ENCODE measurements at places on chromosomes 4 and X.

DNA sequence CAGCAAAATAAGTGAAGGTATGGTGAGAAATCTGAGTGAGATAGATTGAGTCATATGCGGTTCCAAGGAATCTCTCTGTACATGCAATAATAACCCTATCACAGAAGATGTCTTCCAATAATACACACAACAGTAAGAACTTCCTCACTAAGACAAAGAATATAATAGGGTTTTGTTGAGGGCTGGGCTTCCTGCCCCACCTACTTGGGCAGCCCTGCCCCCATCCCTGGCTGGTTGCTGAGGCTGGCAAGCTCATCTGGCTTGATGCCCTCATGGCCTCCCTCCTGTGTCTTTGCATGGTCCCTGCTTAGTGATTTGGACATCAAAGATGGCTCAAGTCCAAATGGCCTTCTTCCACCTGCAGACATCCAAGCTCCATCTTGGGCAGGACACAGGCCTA, 2.7 kb downstream of the GEMIN8 start:
- DNase-seq, result no peak

GRCh38 chr4:185754961-185755360, 57.0 kb downstream of the SORBS2 start:
- no peak for DNase-seq

DNA sequence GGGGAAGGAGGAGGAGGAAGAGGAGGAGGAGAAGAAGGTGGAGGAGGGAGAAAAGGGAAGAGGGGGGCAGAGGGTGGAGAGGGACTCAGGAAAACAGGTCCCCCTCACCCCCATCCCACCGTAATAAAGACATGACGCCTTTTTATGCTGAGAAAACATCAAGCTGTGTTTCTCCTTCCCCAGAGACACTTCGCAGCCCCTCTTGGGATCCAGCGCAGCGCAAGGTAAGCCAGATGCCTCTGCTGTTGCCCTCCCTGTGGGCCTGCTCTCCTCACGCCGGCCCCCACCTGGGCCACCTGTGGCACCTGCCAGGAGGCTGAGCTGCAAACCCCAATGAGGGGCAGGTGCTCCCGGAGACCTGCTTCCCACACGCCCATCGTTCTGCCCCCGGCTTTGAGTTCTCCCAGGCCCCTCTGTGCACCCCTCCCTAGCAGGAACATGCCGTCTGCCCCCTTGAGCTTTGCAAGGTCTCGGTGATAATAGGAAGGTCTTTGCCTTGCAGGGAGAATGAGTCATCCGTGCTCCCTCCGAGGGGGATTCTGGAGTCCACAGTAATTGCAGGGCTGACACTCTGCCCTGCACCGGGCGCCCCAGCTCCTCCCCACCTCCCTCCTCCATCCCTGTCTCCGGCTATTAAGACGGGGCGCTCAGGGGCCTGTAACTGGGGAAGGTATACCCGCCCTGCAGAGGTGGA, 45.3 kb upstream of the SHOX start:
- DNase-seq, result no peak

- no peak for DNase-seq
Measured at GRCh38 chrX:13419276-13419675, 99.4 kb upstream of the ATXN3L start.

DNA sequence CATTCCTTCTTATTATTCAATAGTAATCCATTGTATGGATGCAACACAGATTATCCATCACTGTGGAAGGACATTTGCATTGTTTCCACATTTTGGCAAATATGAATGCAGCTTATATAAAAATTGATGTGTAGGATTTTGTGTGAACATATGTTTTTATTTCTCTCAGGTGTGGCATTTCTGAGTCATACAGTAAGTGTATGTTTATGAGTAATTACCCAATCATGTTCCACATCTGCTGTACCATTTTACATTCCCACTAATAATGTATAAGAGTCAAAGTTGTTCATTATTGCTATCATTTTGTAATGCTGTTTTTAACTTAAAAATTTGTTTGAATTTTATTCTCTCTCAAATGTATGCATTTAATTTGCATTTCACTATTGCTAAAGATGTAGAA, 25.5 kb downstream of the MAGEA4 start:
- no peak for DNase-seq

DNA sequence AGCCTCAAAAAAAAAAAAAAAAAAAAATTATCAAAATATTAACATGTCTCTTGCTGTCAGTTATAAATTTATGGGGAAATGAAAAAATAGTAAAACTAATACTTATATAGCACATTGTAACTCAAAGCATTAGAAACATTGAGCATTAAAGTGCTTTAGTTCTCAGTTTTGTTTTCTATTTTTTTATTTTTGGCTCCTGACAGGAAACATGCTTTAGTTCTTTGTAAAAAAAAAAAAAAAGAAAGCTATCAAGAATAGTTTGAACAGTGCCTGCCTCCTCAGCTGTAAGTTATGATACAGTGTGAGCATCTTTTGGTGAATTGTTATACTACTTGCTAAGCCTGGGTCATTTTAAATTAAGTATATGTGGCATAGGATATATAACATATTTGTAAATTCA, 5.1 kb upstream of the CENPC start:
- no peak for DNase-seq

DNA sequence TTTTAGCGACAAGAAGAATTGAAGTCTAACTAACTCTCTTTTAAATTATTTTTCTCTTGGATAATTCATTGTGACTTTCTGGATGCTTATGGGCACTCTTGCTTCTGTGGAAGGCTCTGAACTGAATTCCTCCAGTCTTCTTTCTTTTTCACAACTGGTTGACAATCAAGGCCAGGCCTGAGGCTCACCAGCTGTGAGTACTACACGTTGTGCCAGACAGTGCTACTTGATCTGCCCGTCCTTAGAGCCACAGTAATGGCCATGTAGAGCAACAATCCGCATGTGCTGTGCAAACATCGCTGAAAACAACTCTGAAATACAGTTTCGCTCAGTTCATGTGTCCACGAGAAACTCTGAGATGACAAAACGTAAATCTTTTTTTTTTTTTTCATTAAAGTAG, 1336.3 kb upstream of the AGA start:
- DNase-seq, result no peak

- no peak for DNase-seq
Measured at GRCh38 chrX:20517565-20517964, 250.9 kb upstream of the RPS6KA3 start.

DNA sequence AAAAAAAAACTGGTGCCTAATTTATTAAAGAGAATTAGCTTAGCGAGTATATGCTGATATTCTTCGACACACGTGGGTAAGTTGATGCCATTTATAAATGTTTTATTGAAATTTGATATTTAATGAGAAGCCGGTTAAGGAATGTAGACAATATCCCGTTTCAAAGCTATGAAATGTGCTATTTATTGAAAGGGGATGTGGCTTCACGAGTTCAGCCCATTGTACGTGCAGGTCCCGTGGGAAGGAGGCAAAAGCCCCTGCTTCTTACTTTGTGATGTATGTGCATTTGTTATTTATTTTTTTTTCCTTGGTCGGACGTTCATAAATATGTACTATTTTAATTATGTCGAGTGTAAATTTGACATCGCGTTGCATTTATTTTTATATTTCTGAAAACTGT, 20.2 kb downstream of the SHOX start:
- no peak for DNase-seq

DNA sequence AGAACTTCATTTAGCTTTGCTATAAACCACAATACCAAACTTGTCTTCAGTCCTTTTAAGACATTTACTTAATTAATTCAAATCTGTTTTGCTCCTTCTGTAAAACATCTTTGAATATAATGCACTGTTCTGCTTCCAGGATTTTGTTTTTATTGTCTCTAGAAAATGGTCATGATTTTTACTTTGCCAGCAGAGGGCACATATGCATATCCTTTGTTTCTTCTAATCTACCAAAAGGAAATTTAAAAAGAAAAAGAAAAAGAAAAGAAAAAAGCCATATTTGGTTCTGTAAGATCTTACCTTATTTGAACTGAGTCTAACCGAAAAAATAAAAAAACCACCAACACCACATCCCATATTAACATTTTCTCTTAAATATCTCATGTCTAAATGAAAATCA, 101.9 kb upstream of the CCSER1 start:
- no peak for DNase-seq
